ENCODE measurements at places on chromosomes 2 and 18.

- DNase-seq: no peak
These were observed 1.4 kb downstream of the DPYSL5 start for GRCh38 chr2:26849056-26849999.

DNA sequence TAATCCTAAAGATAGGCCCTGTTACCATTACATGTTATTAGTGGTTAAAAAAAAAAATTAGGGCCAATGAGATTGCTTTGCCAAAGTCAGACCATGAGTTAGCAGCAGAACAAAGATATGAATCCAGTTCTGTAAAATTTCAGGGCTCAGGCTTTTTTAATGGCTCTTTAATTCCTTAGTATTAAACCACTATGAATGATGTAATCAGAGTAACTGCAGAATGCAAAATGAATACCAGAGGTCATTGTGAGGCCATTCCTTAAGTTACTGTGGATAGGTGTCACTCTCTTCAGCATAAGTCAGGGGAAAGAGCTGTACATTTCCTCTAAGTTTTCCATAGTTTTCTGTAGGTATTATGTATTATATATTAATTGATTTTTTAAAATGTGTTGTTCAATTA is 42.2 kb upstream of the TBR1 start:
- DNase-seq: no peak

DNA sequence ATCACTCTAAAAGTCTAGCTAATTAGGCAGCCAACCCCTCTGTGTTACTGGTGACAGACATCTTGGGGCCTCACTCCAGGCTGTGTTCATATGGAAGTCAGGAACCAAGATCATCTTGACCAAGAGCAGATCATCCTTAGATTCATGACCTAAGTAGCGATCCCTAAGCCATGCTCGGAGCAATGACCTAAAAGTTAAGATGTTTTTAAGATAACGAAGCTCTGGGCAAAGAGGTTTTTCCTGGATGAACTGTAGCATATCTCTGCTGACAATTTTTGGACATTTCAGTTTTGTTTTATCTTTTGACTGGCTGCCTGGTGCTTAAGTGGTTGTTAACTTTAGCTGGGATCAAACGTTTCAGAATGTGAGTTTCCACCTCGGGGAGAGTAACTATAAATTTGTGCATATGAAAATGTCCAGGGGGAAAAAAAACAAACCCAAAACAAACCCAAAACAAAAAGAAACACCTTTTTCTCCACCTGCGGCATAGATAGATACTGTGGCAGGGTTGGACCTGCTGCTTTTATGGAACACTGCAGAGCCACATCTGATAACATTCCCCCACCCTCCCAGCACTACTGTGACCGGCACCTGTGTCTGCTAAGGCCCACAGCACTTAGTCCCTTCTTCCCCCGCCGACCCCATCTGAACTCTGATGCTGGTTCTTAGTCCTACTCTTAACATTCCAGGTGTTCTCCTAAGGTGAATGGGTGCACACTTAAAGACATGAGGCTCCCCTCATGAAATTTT is 45.5 kb downstream of the EPAS1 start:
- no peak for DNase-seq

- DNase-seq: no peak
These were observed 251.6 kb upstream of the APCDD1 start for GRCh38 chr18:10202845-10203321.

GRCh38 chr2:240949791-240950705 is 43.9 kb downstream of the CROCC2 start:
- no peak for DNase-seq

DNA sequence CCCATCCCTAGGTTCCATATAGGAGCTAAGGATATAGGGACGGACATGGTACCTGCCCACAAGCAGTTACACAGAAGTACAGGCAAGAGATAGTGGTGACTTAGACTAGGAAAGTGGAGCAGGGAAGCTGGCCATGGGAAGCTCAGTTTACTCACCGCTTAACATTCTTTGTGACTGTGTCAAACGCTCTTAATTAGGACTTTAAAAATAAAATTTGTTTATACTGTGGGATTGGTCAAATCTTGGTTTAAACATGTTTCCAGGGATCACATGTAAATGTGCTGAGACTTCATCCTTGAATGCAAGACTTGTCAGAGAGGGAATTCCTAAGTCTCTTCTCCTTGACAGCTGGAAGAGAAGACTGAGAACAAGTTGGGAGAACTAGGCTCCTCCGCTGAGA is 107.3 kb downstream of the MTCL1 start:
- DNase-seq: no peak

GRCh38 chr2:172775319-172775718 is 39.7 kb downstream of the RAPGEF4 start:
- DNase-seq: no peak

- DNase-seq: no peak
These were observed 39.4 kb downstream of the NBAS start for GRCh38 chr2:15521641-15522181.

DNA sequence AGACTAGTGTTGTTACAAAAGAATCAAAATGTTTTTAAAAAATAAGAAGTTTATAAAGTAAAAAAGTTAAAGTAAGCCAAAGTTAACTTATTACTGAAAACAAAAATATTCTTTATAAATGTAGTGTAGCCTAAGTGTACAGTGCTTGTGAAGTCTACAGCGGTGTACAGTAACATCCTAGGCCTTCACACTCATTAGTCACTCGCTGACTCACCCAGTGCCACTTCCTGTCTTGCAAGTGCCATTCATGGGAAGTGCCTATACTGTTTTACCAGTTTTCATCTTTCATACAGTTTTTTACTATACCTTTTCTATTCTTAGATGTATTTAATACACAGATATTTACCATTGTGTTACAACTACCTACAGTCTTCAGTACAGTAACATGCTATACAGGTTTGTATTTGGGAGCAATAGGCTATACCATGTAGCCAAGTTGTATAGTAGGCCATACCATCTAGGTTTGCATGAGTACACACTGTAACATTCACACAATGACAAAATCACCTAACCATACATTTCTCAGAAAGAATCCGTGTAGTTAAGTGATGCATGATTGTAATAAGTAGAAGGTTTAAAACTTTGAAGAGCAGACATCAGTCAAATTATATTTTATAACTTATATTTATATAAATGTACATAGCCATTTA is 13.4 kb downstream of the SERPINB7 start:
- peak; percentile 71 for DNase-seq

DNA sequence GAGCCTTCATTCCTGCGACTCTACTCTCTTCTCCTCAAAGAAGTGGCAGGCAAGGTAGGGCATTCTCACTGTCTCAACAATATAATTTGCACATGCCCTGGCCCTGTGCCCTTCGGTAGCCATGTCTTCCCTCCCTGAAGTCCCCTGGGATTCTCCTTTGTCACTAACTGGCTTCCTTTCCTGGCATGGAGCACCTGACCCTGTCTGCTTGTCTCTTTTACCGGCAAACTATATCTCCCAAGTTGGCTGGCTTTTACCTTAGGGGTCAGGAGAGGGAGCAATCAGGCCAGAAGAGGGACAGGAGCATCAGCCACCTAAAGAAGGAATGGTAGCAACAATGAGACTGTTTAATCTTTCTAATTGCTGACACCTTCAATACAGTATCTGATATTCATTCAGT is 51.9 kb upstream of the RMDN2 start:
- DNase-seq: no peak

GRCh38 chr2:241033336-241033987 is 35.0 kb downstream of the SNED1 start:
- no peak for DNase-seq

DNA sequence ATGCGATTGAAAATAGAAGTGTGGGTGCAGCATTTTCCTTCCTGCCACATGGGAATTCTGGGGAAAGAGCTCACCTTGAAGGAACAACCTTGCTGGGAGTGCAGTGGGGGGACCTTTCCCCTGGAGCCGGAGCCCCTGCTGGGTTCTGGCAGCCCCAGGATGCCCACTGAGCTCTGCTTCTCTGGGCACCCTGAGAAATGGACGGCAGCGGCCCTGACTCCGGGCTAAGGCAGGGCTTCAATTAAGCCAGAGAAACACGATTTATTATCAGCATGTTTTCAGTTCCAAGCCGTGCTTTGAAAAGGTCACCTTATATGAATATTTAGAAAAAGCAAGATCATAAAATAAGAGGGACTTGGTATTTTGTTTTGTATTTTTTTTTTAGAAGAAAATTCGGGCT is 68.5 kb downstream of the KLHL29 start:
- no peak for DNase-seq

DNA sequence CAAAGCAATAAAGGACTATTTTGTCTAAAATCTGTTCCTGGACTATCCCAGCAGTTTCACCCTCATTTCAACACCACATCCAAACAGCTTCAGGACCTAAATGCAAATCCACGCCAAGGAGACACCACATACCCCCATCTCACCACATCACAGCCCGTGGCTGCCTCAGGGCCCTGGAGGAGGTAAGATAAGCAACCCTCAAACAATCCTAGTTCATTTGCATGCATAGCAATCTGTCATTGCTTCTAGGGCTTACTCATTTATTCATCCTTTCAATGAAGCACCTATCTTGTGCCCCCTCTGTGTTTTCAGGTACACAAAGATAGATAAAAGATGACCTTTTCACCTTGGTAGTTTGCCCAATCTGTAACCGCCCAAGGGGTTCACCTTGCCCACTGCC is 86.5 kb downstream of the VSNL1 start:
- DNase-seq: no peak

DNA sequence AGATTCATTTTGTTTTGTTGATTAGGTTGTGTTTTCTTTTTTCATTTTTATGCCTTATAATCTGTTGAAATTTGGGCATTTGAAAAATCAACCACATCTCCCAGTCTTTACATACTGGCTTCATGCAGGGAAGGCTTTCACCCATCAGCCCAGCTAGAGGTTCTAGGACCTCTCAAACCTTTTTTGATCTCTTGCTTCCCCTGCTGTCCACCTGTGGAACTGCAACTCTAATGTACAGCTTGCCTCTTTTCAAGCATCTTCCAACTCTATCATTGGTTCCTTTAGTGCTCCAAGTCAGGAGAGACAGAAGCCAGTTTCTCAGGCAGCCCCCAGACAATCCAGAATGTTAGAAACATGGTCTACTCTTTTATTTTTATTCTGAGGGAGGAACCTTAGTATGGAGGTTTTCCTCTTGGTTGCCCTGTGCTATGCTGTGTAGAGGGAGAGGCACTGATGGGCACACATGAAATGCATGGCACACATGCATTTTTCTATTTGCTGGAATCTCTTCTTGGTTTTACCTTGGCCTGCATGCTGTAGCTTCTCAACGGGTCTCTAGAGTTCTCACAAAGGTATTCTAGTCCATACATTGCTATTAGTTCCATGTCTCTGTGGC is 107.2 kb upstream of the L3MBTL4 start:
- peak; percentile 53 for DNase-seq

- DNase-seq: no peak
These were observed 27.4 kb upstream of the WIPF1 start for GRCh38 chr2:174624895-174625430.

GRCh38 chr18:28961669-28962228 is 784.8 kb upstream of the CDH2 start:
- peak; percentile 24 for DNase-seq

DNA sequence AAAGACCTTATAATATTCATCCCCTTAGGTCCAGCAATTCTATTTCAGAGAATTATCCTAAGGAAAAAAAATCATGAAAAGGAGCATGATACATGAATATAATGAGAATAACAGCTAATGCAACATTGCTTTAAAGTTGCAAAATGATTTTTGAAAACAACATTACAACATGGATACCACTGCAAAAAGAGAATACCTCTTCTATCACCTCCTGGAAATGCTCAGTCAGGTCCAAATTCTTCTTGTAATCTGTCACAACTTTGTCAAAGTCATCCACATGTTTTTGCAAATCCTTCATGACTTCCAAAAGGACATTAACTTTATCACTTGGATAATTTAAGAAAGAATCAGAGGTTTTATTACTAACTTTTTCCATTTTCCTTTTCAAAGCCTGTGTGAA is 47.9 kb upstream of the TTN start:
- DNase-seq: no peak

GRCh38 chr2:161130354-161130753 is 29.9 kb upstream of the TANK start:
- DNase-seq: no peak

- no peak for DNase-seq
These were observed 20.8 kb downstream of the TLK1 start for GRCh38 chr2:171139860-171140259.

GRCh38 chr2:202780514-202781021 is 91.0 kb downstream of the ICA1L start:
- no peak for DNase-seq

DNA sequence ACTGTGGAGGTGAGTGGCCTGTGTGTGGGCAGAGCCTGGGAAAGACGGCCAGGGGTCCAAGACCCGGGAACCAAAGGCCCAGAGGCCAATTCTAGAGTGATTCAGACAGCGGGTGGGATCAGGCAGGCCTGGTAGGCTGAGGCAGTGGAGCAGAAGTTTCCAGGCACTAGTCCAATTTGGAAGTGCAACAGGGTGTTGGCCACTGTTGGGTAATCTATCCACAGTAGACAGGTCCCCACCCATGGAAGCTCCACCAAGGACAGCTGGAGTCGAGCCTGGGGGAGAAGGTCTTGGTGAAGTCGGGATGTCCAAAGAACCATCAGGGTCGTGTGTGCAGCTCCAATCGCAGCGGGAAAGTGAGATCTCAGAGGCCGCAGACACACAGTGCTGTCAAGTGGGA is 125.8 kb upstream of the COPS8 start:
- no peak for DNase-seq

DNA sequence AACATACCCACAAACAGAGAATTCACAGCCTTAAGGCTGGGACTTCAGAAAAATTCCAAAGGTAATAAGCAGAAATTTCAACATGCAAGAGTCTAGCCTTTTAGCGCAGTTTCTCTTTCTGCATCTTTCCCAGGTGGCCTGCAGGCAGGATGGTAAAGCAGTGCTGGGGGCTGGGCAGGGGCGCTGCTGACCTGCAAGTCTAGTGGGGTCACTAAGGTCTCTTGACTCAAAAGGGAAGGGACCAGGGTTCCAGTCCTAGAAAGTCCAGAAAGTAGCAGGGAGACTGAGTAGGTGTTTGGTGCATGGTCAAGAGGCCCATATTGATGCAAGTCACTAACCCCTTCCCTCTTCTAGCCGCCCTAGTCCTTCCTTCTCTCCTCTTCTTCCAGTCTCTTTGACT is 169.2 kb downstream of the TGIF1 start:
- DNase-seq: no peak

DNA sequence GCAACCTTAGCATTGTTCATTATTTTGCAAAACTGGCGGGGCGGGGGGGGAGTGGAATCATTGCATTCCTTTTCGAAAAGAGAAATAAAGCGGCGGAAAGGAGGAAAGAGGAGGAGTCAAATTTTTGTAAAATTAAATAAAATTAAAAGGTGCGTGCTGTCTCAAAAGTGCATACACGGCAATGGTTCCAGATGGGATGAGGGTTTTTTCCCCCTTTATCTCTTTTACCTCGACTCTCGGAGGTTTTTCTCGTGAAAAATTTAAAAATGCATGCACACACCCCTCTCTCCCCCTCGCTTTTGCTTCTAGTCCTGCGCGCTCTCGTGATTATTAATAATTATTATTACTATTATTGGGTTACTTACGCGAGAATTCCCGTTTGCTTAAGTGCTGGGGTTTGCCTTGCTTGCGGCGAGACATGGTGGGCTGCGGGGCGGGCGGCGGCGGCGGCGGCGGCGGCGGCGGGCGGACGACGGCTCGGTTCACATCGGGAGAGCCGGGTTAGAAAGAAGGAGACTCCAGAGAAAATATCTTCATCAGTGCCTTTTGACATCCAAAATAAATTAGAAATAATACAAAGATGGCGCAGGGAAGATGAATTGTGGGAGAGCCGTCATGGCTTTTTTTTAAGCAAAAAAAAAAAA is 481 bp downstream of the BCL11A start:
- no peak for DNase-seq

- DNase-seq: no peak
These were observed 535.1 kb downstream of the RNF144A start for GRCh38 chr2:7452110-7452876.

Data from inflammatory macrophage (primary cell).